ENCODE measurements at places on chromosomes 11 and 22.

GRCh38 chr11:76410851-76411357 lies 29.8 kb downstream of the GVQW3 start:
- DNase-seq = no peak

DNA sequence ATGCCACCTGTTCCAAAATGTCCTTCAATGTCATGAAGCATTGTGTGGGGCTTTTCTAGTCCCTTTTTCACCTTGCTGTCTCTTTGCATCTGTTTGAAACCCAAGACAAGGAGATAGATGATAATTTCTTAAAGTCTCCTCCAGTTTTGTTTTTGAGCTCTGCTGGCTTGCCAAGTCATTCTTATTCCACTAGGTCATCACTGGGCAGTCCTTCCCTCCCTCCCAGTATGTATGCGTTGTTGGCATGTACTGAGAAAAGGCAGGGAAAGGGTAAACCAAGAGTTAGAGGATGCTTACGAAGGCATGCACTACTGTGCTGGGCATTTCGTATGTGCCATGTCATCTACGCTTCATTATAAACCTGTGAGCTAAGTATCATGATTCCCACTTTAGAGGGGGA lies 78.6 kb downstream of the PARVA start:
- no peak for DNase-seq

- DNase-seq = no peak
These were observed 158.4 kb downstream of the ATG16L2 start for GRCh38 chr11:72972496-72973128.

GRCh38 chr11:34405079-34405858 lies 33.5 kb upstream of the CAT start:
- no peak for DNase-seq

DNA sequence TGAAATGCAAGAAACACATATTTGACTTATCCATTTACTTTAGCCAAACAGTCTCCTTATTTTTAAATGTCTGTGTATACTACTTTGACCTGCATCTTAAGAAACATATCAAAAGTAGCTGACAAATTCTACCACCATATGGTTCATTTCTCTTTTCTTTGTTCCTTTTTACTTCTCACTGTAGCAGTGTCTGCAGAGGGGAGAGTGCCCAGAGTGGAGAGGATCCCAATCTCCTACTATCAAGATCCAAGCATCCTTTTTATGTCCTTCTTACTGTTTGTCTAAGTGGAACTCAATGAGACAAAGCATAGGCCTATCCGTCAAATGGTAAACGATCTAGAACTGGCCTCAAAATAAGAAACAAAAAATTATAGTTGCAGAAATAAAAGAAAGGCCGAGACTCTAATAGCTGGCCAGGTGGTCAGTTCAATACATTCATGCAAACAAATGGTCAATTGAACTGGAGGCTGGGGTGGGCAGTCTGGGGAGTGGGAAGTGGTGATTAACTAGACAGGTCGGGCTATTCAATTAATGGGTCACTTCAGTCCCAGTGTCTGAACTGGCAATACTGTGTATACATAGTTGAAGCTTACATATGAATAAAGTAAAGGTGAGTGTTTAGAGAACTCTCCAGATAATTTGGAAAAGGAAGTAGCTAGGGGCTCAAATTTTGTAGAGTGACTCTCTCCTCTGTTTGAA lies 149.1 kb downstream of the MAML2 start:
- DNase-seq = no peak

DNA sequence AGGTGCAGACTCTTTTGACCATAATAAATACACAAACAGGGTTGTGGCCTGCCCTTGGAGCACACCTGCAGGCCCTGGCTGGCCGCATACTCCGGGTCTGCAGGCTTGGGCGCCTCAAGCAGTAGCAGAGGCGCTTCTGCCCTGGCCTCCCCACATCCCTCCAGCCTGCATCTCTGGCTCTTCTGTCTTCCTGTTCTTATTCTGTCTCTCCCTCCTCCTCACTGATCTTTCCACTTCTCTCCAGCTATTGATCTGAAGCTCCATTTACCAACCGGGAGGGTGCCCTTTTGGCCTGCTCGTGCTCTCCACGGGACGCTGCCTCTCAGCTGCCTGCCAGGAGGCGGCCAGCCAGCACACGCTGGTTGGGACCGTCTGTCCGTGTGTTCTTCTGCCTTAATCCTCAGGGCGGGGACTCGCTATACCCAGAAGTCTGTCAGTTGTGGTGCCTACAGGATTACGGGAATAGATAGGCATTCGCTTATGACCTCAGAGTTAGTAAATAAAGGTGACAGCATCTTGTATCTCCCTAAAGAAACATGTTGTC lies 5.2 kb downstream of the UPB1 start:
- DNase-seq = no peak

DNA sequence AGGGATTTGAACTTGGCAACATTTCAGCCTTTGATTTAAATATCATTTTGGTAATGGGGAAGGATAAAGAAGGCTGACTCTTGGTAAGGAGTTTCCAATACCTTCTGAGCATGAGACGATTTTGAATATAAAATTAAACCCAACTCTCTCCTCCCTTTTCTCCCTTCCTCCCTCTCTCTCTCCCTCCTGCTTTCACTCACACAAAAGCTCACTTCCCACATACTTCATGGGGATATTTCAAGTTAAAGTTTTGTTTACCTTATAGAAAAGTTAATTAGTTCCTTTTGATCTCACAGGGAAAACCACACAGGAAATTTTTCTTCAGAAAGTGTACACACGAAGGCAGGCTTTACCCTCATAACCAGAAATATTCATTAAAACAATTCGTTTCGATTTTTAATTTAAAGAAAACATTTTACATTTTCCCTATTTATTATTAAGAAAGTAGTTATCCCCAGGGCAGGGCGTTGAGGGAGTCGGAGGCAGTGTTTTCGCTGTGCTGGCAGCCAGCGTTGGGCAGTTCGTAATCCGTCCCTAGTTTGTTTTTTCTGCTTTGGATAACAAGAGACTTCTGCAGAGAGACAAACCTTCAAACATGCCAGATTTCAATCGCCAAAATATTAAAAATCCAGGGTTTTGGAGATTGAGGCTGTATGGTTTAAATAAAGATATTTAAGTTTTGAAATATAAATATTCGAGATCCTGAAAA lies 25.3 kb upstream of the ALX4 start:
- DNase-seq = no peak

DNA sequence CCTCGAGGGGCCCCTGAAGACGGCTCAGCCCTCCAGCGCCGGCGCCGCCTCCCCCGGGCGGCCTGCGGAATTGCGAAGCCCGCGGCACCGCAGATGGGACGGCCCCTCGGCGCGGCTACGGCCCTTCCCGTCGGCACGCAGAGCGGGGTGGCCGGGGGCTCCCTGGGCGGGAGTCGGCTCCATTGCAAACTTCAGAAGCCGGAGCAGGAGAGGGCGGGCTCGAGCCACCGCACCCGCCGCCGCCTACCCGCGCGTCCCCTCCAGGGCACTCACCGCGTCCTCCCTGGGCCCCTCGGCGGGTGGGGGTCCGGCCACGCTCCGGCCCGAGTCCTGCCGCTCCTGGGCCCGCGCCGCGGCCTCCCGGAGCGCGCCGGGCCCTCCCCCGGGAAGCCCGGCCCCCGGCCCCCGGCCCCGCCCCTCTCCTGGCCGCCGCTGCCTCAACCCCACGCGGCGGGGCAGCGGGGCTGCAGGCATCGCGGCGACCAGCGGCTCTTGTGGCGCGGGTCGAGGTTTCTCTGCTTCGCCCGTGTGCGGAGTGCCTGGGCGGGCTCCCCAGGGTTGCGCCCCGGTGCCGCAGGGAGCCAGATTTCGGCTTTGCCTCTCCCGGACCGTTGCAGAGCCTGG lies at the start of gene PACSIN3:
TSS of gene PACSIN3 (minus strand) at position 359 of the 624 bp plus-strand sequence. CDS start 3,707 bp downstream, outside the sequence.
- DNase-seq = no peak

- DNase-seq = no peak
These were observed 114.9 kb upstream of the ALX4 start for GRCh38 chr11:44424841-44425240.

GRCh38 chr11:78788533-78788932 lies 213.9 kb upstream of the NARS2 start:
- DNase-seq = no peak

GRCh38 chr11:123306531-123306930 lies 111.5 kb upstream of the CLMP start:
- DNase-seq = no peak

DNA sequence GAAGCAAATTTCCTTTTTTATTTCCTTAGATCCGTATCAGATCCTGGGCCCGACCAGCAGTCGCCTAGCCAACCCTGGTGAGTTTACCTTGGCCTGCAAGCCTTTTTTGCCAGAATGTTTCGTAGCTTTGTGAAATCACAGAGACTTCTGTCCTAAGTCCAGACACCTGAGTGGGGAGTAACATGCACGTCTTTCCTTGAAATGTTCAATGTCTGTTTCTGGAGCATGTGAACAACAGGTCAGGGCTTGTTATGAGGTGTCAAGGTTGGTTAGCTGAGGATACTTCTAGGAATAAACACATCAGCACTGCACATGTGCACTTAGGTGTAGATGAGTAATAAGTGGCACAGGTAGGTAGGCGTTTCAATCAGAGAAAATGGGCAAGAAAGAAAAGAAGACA lies 58.0 kb downstream of the KCNJ1 start:
- no peak for DNase-seq

GRCh38 chr11:67435031-67435726 lies 2.3 kb downstream of the PTPRCAP start:
- no peak for DNase-seq

GRCh38 chr22:27718186-27719035 lies 83.1 kb downstream of the MN1 start:
- no peak for DNase-seq

DNA sequence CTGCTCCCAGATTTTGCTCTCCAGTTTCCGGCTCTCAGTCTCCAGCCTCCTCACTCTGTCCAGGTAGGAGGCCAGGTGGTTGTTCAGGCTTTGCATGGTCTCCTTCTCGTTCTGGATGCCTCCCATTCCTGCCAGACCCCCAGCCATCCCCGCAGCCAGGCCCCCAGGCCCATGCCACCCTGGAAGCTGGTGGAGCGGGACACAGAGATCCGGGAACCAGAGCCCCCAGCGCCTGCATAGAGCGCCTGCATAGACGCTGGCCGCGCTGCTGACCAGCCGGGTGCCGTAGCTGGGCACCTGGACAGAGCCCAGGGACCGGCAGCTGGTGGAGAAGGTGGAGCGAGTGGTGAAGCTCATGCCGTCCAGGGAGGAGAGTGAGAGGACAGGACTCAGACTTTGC lies 82.7 kb upstream of the LDLRAD3 start:
- no peak for DNase-seq

GRCh38 chr11:129313541-129314297 lies 61.9 kb upstream of the BARX2 start:
- peak; percentile 18 for DNase-seq

- no peak for DNase-seq
These were observed 13.2 kb downstream of the SLC43A3 start for GRCh38 chr11:57413681-57414080.

DNA sequence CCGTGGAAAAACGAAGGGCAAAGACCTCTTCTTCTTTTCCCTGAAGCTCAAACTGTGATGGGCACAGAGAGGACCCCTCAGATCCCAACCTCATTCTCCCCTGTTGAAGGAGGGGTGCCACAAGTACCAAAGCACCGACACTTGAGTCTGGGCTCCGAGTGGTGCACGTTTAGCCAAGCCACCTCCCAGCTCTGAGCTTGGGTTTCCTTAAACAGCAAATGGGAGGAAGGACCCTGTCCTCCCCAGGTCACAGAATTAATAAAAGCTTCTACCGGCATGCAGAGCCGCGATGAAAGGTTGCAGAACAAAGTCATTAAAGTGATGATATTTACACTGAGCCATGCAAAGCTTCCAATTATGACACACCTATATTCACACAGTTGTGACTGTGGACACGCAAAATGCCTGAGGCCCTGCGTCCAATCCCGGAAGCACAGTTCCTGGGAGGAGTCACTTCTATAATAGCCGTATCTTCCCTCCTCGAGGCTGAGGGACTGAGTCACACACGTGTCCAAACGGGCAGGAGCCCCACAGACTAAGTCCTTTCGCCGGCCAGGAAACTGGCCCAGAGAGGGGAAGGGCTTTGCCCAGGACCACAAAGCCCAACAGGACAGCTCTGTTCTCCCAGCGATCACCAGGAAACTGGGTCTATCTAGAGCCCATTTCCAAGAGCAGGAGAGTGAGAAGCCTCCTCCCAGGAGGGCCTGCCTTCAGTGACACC lies 922 bp upstream of the CSNK1E start:
- DNase-seq = no peak

GRCh38 chr11:118918128-118918685 lies 7.5 kb downstream of the BCL9L start:
- DNase-seq = no peak

GRCh38 chr22:45129703-45130524 lies 33.8 kb upstream of the NUP50 start:
- DNase-seq = no peak

- no peak for DNase-seq
These were observed 3.1 kb downstream of the ST13 start for GRCh38 chr22:40853333-40853732.

DNA sequence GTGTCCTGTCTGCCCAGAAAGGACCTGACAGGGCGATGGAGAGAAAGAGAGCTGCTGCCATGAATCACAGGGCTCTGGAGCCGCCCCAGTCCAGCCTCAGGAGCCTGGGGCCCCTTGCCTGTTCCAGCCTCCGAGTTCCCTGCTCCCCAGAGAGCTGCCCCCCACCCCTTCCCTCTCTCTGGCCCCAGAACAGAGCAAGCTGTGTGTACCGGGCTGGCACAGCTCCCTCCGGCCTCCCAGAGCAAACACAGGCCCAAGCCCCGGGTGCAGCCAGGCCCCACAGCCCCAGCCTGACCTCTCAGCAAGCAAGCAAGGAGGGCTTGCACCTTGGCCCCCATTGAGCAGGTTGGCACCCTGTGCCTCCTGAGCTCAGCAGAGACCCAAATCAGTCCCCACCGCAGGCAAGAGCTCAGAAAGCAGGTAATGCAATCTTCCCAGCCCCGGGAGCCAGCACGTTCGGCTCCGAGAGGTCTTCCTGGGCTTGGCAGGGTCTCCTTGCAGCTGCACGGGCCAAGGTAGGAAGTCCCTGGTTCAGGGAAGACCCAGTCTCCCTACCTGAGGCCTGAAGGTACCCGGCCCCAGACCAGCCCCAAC lies 1.4 kb downstream of the PACSIN3 start:
- DNase-seq = no peak

DNA sequence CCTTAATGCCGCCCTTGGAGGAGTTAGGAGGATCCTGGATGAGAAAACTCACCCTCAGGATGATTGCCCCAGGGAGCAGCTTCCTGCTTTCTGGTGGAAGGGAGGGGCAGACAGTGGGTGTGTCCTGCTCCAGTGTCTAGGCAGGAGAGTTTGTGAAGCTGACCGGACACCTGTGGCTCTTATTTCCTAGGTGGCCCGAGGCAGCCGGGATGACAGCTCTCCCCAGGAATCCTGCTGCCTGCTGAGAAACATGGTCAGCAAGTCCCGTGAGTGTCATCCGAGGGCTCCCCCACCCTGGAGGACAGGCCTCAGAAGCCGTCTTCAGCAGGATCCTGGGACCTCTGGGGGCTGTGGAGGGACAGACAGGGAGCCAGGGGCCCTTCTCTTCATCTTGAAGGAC lies 50.4 kb downstream of the ST3GAL4 start:
- DNase-seq = no peak

GRCh38 chr11:10540546-10540914 lies 457 bp downstream of the RNF141 start:
- no peak for DNase-seq

GRCh38 chr11:117670924-117671323 lies 126.1 kb downstream of the DSCAML1 start:
- no peak for DNase-seq

GRCh38 chr22:47340851-47341436 lies 578.5 kb downstream of the TBC1D22A start:
- no peak for DNase-seq

GRCh38 chr22:26767351-26768155 lies 110.2 kb downstream of the MIAT start:
- no peak for DNase-seq

GRCh38 chr22:30373331-30374325 lies 13.6 kb downstream of the RNF215 start:
- DNase-seq = no peak

All from SK-N-MC (cell line).